Fibroblast of pulmonary artery (primary cell): ENCODE measurements at places on chromosomes 7 and 10.

GRCh38 chr10:121831777-121832176, 96.1 kb downstream of the ATE1 start:
- DNase-seq, result no peak

DNA sequence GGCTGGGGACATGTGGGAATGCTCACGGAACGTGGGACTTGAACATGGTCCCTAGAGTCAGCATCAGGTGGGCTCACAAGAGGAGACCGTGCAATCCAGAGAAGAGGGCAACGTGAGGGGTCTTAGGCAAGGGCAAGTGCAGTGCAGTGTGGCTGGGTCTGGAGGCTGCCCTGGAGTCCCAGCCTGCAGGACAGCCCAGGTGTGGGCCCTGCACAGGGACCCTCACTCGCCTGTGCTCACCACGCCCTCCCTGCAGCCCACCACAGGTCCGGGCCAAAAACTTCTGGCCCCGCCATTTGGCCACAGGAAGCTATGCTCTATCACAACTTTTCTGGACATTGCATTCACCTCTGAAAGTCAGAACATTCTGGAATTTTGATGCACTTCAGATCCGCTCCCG, 133.5 kb downstream of the PAXIP1 start:
- no peak for DNase-seq

GRCh38 chr10:97321032-97321803, 2.1 kb downstream of the FRAT1 start:
- no peak for DNase-seq

DNA sequence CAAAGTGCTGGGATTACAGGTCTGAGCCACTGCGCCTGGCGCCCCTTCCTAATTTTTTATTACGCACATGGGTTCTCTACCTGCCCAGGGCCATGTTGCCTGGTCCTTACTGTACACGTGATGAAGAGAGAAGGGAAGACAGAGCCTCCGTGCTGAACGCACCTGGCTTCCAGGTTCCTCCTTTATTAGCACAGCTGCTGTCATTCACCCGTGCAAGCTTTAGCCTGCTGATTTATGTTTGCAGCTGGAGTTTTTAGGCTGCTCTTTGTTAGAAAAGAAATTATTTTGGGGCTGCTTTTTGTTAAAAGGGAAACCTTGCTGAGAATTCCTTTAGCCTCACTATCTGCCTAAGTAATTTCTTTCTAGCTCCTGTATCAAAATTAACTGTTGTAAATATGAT, 417.0 kb downstream of the CALN1 start:
- DNase-seq, result no peak

- no peak for DNase-seq
These were observed 9.1 kb downstream of the SSMEM1 start for GRCh38 chr7:130216750-130217149.

GRCh38 chr7:69502358-69502757, 95.9 kb upstream of the AUTS2 start:
- DNase-seq, result no peak

DNA sequence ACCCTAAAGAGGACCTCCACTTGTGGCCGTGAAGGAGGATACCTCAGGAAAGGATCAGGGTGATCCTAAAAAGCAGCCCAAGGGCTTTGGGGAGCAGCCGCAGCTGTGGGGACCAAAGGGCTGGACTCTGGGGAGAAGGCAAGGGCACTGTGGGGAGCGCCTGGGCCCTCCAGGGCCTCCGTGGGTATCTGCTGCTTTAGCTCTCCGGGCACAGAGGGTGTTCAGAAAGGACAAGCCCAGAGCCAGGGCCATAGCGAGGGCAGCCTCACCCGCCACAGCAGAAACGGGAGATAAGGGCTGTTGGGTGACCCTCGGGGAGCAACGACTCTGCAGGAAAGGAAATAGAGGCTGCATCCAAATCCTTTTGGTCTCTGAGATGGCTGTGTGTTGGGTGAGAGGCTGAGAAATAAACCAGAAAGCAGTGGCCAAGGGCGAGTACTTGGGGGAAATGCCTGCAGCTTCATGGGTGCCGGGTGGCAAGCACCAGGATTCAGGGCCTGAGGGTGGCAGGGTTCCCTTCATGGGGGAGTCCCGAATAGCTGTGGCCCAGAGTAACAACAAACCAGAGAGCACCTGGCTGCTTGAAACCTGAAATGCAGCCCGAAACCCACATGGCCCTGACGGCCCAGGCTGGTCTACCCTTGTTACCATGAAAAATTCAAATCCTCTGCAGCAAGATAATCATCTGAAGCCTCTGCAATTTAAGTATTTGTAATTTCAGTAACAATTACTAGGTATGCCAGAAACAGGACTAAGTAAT, 95.2 kb downstream of the VIPR2 start:
- no peak for DNase-seq
